ENCODE measurements at places on chromosomes 5 and 9. TPM values are rescaled to one million over a fixed set of nuclear protein-coding genes. Genes with fewer than 3 reads are reported as not detected.

Gene FABP6
- total RNA-seq = not detected

Gene AGPAT2
- 15.0 TPM for total RNA-seq

Gene C9orf153
- total RNA-seq = 0.35 TPM

Gene FAM151B
- total RNA-seq = 0.52 TPM

Gene IL5
- 0.33 TPM for total RNA-seq

Gene CENPK
- total RNA-seq = 96.9 TPM

Gene ACOT12
- total RNA-seq = not detected

Gene HNRNPAB
- 185 TPM for total RNA-seq

Gene DRD1
- not detected for total RNA-seq

Gene STPG3
- not detected for total RNA-seq

Gene SH3RF2
- 0.40 TPM for total RNA-seq

Gene PLPPR1
- not detected for total RNA-seq

DNA sequence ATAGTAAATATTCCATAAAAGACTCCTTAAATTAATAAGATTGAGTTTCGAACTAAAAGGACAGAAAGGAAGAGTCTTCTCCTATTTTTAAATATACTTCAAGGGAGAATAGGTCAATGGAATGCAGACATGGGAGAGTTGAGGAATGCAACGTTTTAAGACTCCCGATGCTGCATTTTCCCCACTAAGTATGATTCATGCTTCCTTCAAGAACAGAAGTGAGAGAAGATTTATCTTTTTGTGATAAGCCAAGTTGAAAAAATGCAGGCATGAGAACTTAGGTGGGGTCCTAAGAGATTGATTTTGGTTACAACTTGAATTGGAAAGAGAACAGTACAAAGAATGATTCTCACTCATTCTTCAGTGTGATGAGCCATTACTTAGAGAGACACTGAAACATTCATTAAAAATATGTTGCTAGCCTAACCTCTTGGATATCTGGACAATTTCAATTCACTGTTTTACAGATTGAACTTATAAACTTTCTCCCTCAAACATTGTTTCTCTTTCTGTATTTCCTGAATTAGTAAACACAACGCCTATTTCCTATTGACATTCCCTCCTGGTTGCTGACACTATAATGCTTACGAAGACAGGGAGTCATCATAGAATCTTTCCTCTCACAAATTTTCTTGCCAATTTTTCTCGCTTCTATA lies 1666.1 kb upstream of the WWC1 start:
- DNase-seq = no peak

DNA sequence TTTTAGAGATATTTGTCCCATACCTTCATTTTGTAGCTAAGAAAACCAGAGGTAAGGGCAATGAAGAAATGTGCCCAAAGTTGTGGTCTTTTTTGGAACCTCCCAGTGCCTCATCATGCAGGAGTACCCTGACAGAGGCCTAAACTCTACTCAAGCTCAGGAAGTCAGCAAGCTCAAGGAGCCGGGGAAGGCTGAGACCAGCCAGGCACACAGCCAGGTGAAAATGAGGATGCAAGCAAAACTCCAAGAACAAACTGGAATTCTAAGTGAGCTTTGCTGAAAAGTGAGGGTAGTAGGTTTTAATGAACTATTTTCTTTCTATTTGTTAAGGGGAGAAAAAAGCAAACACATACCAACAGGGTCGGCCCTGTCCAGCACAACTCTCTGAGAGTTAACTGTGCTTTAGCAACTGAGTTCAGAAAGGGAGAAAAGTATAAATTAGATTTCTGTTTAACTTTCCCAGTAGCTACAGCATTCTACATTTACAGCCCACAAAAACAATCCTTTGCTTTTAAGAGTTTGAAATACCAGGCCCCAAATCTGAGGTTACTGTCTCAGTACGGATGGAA lies 146.4 kb downstream of the GNAQ start:
- no peak for DNase-seq

DNA sequence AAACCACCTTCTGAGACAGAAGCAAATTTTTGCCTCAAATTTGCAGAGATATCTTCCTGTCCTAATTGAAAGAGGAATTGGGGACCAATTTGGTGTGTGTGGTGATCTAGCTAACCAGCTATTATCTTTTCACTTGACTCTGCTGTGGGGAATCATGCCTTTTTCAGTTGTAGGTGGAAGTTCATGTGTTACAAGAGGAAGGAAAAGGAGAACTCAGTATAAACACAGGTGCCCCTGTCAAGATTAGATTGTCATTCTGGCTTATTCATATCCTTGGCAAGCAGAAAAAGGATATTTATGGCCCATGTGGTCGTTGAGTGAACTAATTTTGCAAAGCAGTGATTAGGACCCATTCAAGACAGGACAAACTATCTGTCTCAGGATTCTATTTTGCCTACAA lies 336.8 kb upstream of the SLC30A5 start:
- DNase-seq = no peak

DNA sequence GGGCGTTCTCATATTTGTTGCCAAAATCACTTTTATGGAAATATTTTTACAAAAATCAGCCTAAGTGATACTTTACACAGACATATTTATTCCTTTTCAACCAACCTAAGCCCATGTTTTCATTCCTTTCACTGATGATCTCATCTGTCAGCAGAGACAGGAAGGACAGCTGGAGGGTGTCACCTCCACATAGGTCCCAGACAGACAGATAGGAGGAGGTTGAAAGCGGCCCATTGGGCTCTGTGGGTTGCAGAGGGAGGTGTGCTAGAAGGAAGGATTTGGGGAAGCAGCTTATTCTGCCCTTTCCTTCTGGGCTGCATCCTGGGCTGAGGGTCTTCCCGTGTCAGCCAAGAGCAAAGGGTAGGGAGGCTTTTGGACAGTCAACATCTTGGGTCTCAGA lies 26.0 kb upstream of the SEMA4D start:
- DNase-seq = peak; percentile 69

DNA sequence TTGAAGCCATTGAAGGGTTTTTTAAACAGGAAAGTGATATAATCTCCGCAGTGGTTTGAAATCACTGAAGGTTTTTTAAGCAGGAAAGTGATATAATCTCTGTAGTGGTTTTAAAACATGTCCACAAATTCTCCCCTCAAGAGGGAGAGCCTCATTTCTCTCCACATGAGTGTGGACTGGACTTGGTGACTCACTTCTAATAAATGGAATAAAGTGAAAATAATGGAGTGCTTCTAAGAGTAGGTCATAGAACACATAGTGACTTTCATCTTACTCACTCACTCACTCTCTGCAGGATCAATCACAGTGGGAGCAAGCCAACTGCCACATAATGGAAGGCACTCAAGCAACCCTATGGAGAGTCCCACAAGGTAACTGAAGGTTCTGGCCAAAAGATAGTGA lies 12.0 kb downstream of the CTNNAL1 start:
- DNase-seq = no peak

DNA sequence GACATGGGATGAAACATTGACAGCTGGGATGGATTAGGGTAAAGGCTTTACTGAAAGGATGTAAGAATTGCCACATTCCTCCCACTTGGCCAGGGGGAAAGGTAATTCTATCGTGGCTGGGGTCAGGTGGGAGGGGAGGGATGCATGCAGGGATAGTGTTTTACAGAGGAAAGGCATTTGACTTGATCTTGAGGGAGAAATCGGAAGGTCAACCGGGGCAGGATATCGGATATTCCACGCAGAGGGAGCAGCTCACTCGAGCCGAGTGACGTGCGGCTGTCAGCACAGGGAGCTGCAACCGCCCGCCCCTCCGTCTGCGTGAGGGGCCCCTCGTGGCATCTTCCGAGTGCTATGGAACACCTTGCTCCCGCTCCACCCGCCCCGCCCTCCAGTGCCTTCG lies 63.4 kb upstream of the ADAMTS2 start:
- DNase-seq = no peak

- no peak for DNase-seq
These were observed 45.5 kb downstream of the UBAP1 start for GRCh38 chr9:34224349-34224748.

DNA sequence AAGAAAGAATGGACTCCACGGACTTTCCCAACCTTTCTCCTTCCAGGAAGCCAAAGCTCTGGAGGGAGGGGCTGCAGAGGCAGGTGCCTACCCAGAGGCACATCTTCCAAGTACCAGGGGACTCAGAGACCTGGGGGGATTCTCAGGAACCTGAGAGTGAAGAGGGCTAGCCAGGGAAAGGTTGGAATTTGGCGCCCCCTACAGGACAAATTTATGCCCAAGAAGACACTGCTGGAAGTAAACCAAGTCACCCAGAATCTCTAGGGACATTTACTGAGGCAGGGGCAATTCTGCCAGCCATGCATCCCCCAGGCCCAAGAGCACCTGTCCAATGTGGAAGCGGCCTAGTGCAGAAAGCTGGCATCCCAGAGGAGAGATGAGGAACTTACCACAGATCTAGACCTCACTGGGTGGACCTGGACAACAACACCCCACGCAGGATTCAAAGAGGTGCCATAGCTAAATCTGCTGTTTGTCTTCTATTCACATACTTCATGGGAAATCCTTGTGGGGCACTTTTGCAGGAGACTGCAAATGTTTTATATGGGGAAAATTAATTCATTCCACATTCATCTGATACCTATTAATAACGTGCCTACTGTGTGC lies 25.9 kb upstream of the IDNK start:
- peak; percentile 53 for DNase-seq

- DNase-seq = peak; percentile 41
These were observed 29.5 kb upstream of the ALDH1B1 start for GRCh38 chr9:38362852-38363588.

GRCh38 chr9:16884373-16884772 lies 13.9 kb upstream of the BNC2 start:
- DNase-seq = no peak

GRCh38 chr5:168136340-168136739 lies 155.1 kb upstream of the WWC1 start:
- no peak for DNase-seq

- DNase-seq = no peak
These were observed 77.6 kb downstream of the KIF4B start for GRCh38 chr5:155091063-155091648.

DNA sequence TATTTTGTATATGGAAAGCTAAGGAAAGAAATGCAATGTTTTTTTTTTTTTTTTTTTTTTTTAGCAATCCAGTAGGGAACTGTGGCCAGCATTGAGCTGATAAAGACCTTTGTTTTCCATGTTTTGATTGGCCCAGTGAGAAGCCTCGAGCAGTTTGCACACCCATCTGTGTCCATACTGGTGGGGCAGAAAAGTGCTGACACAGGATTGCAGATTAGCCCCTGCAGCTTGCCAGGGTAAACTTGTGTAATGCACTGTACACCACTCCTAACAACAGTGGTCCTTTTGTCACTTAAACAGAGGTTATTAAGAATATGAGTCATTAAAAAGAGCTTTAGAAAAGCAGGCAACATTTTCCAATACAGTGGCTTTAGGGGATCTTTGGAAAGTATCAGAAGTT lies 132.8 kb upstream of the CDKN2B start:
- DNase-seq = no peak

DNA sequence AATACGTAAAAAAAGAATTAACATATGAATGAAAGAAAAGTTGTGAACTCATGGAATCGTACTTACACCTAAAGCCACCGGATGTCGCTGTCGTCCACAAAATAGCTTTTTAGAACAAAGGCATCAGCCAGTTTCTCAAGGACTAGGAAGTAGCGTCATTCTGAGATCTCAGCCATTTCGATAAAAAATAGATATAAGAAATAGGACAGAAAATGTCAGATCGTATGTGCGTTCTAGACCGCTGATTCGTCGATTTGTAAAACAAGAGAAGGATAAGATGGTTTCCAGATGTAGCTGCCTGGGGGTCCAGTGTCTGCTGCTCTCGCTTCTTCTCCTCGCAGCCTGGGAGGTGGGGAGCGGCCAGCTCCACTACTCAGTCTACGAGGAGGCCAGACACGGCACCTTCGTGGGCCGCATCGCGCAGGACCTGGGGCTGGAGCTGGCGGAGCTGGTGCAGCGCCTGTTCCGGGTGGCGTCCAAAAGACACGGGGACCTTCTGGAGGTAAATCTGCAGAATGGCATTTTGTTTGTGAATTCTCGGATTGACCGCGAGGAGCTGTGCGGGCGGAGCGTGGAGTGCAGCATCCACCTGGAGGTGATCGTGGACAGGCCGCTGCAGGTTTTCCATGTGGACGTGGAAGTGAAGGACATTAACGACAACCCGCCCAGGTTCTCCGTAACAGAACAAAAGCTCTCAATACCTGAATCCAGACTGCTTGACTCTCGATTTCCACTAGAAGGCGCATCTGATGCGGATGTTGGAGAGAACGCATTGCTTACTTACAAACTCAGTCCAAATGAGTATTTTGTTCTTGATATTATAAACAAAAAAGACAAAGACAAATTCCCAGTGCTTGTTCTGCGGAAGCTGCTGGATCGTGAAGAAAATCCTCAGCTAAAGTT lies at the start of gene PCDHA10:
Gene PCDHA10, plus strand, starts transcription at position 126 of the 903 bp plus-strand sequence. Its CDS starts 152 bp downstream, at position 278.
- no peak for DNase-seq

- DNase-seq = no peak
These were observed 1696.9 kb upstream of the WWC1 start for GRCh38 chr5:166594567-166594966.

- no peak for DNase-seq
These were observed 508.6 kb upstream of the FAM174A start for GRCh38 chr5:100026606-100027005.

GRCh38 chr5:97478483-97478882 lies 295.4 kb upstream of the RIOK2 start:
- no peak for DNase-seq

- DNase-seq = no peak
These were observed 73.9 kb downstream of the ATG10 start for GRCh38 chr5:82045554-82046275.

- no peak for DNase-seq
These were observed 1.1 kb upstream of the GPSM1 start for GRCh38 chr9:136326061-136326760.

GRCh38 chr9:127013597-127013996 lies 99.0 kb downstream of the RALGPS1 start:
- no peak for DNase-seq

DNA sequence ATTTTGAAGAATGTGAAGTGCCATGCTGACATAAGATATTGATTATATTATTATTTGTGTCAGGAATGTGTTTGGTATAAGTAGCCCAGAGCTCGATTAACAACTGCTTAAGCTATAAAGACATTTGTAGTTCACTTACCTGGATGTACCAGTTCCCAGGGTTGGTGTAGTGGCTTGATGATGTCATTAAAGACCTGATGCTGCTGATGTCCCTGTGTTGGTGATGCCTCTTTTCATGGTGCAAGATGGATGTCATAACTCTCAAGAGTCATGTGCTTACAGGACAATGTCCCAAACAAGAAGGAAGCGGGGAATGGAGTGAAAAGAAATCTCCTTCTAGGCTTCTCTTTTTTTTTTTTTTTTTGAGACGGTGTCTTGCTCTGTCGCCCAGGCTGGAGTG lies 11.5 kb upstream of the GDNF start:
- DNase-seq = no peak

GRCh38 chr9:34252016-34252415 lies 73.2 kb downstream of the UBAP1 start:
- no peak for DNase-seq

Data from activated CD4-positive, alpha-beta T cell treated with anti-CD3 and anti-CD28 coated beads, Interleukin-2, amount 10 ng/mL, durations not matched to agents 7 days and 5 days (primary cell).